ENCODE measurements at places on chromosomes 16 and 17.
A peak's percentile ranks its signal among the peaks of the same experiment; 100 is the strongest.

DNA sequence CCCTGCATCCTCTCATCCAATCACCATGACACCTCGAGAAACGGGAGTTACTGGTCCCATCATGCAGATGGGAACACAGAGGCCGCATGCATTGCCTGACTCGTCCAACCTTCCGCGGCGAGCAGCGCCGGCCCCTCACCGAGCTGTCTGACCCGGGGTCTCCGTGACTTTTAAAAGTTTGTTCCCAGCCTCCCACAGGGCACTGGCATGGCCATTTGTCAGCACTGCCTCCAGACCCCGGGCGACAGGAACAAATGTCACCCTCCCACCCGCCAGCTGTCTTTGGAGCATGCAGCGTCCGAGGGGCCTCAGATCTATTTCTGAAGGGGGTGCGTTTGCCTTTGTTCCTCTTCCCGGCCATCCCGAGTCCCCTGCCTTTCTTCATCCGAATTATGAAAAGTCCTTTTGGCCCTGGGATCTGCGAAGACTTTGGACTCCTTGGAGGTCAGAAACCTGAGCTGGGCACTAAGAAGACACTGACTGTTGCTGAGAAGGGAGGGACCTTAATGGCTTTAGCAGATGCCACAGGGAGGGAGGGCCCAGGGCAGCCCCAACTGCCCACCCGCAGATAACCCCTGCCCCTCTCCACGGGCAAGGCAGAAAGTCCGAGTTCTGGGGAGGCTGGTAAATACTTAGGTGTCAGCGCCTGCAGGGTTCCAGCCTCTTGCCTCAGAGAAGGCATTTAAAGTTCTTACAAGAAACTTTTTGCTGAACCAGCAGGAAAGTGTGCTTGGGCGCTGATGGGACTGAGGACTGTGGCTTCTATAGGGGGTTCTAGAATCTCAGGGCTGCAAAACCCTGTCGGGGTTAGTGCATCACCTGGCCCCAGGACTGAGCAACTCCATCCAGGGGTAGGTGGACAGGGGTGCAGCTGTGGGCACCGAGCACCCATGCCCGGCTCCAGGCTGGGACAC, 348.1 kb downstream of the FOXL1 start:
- DNase-seq: no peak

DNA sequence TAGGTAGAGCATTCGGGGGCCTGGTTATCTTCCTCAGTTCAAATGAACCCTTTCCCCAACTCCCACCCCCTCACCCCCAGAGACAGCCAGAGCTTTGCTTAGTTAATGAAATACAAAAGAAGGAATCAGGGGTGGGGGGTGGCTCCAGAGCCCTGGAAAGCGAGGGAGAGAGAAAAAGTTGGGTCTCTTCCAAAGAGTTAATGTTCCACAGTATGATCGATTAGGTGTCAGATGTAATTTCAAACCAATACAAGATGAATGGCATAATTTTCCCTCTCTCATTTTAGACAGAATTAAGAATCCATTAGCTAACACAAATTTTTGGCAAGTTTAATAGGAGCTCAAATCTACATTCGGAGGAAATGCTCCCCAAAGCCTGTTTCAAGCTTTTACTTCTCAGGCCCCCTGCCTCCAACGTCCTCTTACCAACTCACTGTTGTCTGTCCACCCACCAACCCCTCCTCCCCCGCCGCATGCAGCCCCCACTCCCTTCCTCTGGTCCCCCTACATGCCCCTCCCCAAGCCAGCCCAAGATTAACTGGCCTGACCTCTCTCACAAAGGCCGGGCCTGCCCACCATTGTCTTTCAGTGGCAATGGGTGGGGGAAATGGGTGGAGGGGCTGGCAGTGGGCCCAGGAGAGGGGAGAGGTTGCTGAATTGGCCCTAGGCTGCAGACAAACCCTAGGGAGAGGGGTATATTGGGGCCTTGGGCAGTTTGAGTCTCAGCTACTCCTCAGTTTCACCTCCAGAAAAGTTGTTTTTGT, 28.2 kb downstream of the NEUROD2 start:
- no peak for DNase-seq

GRCh38 chr17:50934672-50935220, 68.6 kb upstream of the TOB1 start:
- DNase-seq: no peak

GRCh38 chr17:74776990-74777389, 845 bp upstream of the NAT9 start:
- no peak for DNase-seq

GRCh38 chr16:24997665-24998064, 17.5 kb downstream of the ARHGAP17 start:
- DNase-seq: no peak

DNA sequence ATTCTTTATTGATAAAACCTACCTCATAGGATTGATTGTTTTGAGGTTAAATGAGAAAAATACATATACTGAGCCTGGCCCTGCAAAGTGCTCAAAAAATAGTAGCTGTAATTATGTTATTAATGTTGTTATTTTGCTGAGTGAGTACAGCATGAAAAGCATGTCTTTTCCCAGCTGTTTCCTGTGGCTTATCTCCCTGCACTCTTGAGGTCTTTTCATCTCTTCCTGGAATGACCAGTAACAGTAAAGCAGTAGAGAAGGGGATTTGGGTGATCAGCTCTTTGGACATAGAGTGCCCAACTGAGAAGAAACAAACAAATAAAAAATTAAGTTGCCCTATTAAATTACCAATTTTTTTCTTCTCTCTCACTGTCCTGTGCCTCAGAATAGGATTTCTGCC, 53.7 kb downstream of the NFAT5 start:
- DNase-seq: no peak

GRCh38 chr17:68298601-68299000, 7.3 kb downstream of the ARSG start:
- DNase-seq: no peak

- no peak for DNase-seq
These were observed 15.3 kb downstream of the SGF29 start for GRCh38 chr16:28569021-28569420.

DNA sequence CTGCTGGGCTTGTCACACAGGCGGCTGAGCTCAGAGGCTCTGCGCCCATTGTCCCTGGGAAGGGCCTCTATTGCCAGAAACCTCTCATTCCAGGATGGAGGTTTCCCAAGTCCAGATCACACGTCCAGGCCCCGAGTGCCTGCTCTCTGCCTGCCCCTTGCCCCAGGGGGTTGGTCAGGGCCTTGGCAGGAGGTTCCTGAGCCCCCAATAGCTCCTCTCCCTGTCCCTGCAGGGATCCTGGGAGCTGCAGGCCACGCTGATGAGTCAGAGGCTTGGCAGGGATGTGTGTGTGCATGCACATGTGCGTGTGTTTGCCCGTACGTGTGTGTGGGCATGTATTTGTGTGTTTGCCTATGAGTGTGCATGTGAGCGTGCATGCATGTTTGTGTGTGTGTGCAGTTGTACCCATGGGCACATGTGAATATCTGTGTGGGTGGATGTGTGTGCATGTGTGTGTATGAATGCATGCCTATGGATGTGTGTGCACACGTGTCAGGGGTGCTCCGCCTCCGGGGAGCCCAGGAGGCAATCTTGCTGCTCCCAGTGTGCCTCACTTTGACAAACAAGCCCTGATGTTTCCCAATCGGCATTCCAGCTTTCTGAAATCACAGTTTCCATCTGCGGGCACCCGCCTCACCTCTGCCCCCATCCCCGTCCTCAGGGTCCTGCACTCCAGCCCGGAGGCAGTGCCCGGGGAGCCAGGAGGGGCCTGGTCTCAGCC, 98.4 kb upstream of the GSE1 start:
- DNase-seq: no peak

DNA sequence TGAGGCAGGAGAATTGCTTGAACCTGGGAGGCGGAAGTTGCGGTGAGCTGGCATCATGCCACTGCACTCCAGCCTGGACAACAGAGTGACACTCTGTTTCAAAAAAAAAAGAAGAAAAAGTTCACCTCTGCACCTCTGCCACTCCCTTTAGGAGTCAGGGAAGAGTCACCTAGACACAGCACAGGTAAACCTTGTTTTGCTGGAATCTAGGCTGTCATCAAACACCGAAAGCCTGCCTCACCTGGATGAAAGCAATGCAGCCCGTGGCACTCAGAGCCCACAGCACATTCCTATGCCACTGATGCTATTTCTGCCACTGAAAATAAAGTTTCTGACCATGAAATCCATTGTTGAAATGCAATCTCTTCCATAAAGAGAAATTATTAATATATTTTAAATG, 22.2 kb downstream of the CFAP52 start:
- DNase-seq: no peak

DNA sequence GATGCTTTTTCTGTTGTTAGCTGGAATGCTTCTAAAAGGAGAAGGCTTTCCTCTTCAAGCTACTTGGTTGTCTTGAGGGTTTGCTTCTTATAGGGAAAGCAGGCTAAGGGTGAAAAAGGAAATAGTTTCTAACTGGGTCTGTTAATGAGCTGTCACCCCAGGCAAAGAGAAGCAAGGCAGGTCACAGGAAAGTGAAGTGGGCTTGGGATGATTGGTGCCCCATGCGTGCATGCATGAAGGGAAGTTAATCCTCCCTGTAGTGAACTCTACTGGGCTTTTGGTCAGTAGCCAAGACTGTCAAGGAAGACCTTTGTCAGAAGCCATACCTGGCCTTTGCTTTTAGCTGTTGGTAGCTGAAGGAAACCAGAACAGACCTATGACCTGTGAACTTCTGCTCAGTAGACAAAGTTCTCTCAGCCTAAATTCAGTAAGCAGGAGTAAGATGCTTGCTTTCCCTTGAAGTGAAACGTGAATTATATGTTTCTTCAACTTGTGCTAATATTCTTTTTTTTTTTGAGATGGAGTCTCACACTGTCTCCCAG, 16.5 kb downstream of the TENT4B start:
- DNase-seq: no peak

- no peak for DNase-seq
These were observed 25.3 kb downstream of the ABCC6 start for GRCh38 chr16:16197966-16198365.

GRCh38 chr17:62625870-62626200, 1.6 kb upstream of the MRC2 start:
- DNase-seq: no peak

- DNase-seq: peak; percentile 49
These were observed 3.8 kb downstream of the SNX20 start for GRCh38 chr16:50677351-50677750.

DNA sequence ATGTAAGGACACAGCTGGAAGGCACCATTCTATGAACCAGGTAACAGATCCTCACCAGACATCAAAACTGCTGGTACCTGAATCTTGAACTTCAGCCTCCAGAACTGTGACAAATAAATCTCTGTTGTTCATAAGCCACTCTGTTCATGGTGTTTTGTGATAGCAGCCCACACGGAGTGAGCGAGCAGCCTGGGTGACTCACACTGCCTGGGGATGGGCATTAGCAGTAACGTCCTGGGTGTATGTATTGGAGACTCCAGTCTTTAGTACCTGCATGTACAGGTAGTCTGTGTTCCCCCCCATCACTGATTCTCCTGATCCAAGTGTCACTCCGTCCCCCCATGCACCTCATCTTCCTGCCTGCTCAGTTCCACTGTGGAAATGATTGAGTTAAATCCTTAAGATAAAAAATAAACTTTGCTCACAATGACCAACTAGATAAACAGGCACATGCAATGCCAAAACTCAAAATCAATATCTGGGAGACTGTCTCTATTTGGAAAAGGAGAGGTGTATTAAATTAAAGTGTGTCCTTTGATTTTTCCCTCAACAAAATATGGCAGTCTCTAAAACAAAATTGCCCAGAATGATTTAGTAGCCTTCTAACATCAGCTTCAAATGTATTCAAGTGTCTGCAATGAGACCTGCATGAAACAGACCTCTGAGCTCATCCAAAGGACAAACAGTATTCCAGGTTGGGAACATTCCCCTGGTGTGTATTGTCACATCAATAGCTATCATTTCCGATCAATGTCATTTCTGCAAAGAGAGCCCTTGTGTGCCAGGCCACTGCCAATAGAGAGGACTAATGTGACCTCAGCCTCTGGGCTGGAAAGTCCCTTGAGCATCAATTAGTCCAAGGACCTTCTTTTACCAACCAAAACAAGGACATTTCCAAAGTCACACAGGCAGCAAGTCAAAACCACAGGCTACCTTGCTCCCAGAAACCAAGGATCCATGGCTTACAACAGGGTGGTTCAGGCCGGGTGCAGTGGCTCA, 12.2 kb upstream of the VAT1L start:
- no peak for DNase-seq

GRCh38 chr16:84821179-84821578, 1.4 kb downstream of the CRISPLD2 start:
- DNase-seq: no peak

DNA sequence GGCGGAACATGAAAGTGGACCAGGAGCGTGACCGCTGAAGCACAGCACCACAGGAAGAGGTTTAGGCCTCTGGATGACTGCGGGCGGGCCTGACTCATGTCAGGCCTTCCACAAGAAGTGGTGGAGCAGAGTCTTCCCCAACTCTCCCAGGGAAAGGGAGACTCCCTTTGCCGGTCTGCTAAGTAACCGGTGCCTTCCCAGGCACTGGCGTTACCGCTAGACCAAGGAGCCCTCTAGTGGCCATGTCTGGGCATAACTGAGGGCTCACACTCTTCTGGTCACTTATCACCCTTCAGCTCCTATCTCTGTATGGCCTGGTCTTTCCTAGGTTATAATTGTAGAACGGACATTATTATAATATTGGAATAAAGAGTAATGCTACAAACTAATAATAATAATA, 1931.9 kb downstream of the TP53TG3F start:
- DNase-seq: peak; percentile 57

DNA sequence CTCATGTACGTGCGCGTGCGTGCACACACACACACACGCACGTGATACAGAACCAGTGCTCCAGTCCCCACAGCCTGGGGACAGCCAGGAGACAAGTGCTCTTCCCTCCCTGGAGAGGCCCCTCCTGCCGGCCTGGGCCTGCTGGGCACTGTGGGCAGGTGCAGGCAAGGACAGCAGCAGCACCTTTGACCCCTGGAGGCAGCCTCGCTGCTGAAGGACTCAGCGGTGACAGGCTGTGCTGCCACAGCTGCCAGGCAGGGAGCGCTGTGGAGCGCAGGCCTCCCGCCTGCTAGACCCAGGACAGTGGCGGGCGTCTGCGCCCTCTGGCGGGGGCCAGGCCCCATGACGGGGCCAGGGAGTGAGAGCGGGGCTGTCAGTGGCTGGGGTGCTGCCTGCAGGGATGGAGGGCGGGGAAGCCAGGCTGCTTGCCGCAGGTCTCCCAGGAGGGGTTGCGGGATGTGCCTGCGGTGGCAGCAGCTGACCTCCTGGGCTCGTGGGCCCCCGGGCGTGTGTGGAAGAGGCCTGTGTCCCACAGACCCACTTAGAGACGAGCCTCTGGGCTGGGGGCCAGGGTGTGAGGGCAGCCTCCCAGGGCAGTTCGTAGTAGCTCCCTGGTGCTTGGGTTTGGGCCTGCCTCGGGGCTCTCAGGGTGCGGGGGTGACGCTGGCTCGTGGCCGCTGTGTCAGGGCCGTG, 63.5 kb upstream of the PVALEF start:
- peak; percentile 94 for DNase-seq

- DNase-seq: no peak
These were observed 24.9 kb downstream of the RAB11FIP3 start for GRCh38 chr16:450385-450784.

DNA sequence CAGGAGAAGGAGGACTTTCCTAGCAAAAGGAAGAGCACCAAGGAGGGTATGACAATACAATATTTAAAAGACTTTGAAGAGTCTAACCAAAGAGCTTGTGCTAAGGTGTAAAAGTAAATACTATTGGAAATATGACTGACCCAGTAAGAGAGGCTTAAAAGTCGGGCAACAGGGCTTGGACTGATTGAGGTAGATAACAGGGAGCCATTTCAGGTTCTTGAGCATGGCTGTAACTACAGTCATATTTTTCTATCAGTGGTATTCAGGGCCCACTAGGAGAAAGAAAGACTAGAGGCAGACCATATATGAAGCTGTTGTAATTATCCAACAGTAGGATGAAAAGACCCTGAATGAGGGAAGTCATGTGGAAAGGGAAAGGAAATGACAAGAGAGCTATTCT, 62.3 kb downstream of the SMURF2 start:
- no peak for DNase-seq

GRCh38 chr17:52470553-52470952, 312.0 kb upstream of the CA10 start:
- DNase-seq: no peak

All from activated CD4-positive, alpha-beta T cell treated with anti-CD3 and anti-CD28 coated beads for 36 hours (primary cell).